NCI-H2171 treated with DMSO at 0.1 percent for 48 hours (cell line): ENCODE measurements at places on chromosomes 3 and 15.

DNA sequence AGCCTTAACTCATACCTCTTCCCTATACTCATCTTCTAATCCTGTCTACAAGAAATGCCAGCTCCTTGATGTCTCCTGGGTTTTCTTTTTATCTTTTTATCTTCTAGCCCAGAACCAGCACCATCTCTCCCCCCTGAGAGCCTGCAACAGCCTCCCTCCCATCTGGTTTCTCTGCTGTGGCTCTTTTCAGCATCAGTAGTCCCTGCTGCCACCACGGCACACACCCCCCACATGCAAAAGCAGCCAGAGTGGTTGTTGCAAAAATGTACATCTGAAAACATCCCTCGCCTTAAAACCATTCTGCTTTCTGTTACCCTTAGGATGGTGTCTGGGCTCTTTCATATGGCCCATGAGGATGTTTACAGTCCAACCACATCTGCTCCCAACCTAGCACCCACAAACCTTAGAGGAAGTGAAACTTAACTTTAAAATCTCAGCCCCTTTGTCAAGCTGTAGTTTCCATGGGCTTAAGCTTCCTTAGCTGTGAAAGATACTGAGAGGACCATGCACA lies 775 bp downstream of the TTC21A start:
- DNase-seq: no peak

- no peak for DNase-seq
These were observed 110.4 kb upstream of the PLAAT1 start for GRCh38 chr3:193130576-193130975.

DNA sequence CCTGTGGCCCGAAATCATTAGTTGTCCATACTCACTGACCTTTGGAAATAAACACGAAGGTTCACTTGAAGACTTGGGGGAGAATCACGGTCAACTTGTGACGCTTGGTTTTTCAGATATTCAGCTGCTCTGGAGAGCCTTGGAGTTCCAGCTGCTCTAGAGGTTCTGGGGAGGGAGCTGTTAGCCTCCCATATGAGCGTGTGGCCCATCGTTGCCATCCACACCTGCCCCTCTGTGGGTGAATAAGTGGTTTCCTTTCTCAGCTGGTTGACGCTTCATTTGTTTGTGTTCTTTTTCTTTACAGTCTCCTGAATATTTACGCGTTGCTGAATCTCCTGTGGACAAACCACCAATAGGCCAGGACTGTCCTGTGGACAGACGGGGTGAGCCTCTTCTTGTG lies 35.6 kb downstream of the APBA2 start:
- no peak for DNase-seq

DNA sequence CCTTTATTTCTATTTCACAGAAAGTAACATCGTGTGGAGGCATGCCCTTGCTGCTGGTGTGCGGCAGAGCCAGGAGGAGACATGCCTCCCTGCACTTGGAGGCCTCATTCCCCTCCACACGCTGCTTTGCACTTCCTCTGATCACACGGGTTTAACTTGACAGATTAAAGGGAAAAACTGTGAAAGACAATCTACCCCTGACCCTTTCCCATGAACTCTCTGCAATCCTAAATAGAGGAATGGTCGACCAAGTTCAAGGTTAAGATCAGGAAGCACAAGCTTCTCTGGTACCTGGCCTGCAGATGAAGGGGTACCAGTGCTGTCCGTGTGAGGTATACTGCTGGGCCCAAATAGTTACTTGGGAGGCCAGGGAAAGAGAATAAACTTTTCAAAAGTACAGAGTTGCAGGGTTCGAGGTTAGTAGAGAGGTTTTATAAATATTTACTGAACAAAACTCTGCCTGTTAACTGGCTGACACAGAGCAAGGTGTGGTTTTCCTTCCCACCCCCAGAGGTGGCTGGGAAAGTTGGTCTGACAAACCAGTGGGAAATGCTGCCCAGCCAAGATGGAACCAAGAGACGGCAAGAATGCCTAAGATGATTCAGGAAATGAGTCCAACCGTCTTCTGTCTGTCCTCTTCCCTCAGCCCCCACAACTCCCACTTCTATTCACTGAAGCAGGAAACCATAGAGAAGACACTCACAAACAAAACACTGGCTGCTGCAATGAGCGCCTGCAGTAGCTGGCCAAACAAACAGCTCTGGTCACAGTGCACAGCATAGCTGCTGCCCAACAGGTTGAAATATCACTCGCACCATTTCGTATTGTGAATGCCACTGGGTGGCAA lies 79.6 kb downstream of the IGF2BP2 start:
- no peak for DNase-seq
